ENCODE measurements at places on chromosomes 6 and 20. TPM values are rescaled to one million over a fixed set of nuclear protein-coding genes. Genes with fewer than 3 reads are reported as not detected.
A peak's percentile ranks its signal among the peaks of the same experiment; 100 is the strongest.

- DNase-seq: peak; percentile 25
Measured at GRCh38 chr6:134577998-134578397, 260.1 kb upstream of the SGK1 start.

DNA sequence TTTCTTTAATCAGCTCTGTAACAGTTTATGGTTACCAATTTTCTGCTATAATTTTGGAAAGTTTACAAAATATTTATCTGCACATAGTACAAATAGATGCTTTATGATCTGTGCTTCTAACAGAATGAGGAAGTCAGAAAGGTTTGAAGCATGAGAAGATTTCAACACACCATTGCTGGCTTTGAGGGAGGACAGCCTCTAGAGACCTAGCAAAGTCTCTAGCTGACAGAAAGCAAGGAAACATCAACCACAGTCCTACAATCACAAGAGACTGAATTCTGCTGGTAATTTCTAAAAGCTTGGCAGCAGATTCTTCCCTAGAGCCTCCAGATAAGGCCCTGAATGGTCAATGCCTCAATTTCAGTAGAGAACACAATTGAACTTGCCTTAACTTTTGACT lies 750.8 kb upstream of the SLC35B3 start:
- DNase-seq: no peak

- DNase-seq: no peak
Measured at GRCh38 chr20:50153153-50153499, 397 bp downstream of the PEDS1 start.

DNA sequence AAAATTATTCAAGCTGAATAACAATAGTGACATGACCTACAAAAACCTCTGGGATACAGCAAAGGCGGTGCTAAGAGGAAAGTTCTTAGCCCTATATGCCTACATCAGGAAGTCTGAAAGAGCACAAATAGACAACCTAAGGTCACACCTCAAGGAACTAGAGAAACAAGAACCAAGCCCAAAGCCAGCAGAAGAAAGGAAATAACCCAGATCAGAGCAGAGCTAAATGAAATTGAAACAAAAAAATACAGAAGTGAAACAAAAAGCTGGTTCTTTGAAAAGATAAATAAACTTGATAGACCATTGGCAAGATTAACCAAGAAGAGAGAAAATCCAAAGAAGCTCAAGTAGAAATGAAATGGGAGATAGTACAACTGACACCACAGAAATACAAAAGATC lies 47.6 kb upstream of the NOTCH4 start:
- no peak for DNase-seq

DNA sequence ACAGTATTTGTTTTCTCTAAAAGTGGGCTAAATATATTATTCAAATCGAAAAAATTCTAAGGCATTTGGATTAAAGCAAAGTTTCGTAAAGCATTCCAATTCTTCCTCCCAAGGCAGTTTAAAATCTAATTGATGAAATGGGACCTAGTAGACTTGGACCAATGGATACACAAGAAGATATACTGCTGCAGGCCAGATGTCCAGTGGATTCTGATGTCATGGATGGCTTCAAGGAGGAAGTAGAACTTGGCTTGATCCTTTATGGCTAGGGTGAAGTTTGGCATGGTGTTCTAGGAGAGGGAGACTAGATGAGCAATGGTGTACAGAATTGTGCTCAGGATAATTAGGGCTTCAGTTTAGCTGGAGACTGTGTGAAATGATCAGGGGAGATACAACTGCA lies 559.5 kb upstream of the MMS22L start:
- DNase-seq: no peak

DNA sequence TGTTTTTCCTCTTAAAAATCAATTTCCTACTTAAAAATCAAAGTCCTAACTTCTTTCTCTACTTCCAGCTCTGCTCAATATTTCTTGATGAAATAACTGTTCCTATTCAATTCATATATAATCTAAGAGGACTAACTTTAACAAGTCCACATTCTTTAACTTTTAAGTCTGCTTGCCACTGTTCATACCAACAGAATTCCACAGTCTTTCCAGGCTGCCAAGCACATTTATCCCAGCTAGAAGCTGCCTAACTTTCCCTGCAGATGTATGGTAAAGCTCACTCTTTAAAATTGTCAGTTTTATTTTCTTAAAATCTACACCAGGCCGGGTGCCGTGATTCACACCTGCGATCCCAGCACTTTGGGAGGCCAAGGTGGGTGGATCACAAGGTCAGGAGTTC lies 11.5 kb downstream of the CALHM6 start:
- no peak for DNase-seq

DNA sequence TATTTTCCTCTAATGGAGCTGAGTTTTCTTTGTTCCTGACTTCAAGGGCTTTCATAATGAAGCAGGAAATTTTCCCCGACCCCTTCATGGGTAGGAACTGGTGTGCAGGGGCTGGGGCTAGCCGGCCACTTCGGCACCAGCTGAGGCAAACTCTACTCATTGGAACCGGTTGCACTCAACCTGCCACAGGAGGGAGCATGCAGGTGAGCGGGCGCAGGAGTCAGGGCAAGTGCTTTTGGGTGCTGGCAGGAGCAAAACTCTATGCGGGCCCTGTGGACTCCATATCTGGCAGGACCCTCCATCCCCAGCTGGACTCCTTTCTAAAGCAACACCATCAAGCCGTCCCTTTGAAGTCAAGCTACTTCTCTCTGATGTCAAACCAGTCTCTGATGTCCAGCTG lies 244.2 kb downstream of the EPM2A start:
- DNase-seq: no peak

DNA sequence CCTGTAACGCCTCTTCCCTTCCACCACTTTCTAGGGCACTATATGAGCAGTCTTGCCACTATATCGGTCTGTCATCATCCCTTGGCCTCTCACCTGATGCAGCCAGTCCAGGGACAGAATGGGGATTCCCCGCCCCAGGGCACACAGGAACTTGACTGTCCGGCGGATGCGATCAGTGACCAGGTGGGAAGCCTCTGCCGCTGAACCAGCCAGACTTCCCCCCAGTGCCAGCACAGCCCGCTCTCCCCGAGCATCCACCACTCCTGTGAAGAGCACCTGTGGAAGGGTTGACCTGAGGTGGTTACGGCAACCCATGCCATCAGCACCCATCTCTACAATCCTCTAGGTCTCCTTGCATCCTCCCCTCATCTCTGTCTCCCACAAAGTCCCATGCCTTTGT lies 12.2 kb upstream of the NRM start:
- no peak for DNase-seq

DNA sequence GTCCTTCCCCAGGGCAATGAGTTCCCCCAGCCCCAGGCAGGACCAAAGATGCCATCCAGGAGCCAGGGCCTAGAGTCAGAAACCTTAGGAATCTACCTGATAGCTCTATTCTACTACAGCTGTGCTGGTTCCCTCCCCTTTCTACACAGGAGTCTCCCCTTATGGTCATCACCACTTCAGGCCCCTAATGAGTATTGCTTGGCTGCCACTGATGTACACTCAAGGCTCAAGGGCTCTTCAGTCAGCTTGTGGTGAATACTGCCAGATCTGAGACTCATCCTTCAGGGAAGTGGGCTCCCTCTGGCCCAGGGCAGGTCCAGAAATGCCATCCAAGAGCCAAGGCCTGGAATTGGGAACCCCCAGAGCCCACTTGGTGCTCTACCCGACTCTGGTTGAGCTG lies 248.6 kb downstream of the ALDH8A1 start:
- DNase-seq: no peak

DNA sequence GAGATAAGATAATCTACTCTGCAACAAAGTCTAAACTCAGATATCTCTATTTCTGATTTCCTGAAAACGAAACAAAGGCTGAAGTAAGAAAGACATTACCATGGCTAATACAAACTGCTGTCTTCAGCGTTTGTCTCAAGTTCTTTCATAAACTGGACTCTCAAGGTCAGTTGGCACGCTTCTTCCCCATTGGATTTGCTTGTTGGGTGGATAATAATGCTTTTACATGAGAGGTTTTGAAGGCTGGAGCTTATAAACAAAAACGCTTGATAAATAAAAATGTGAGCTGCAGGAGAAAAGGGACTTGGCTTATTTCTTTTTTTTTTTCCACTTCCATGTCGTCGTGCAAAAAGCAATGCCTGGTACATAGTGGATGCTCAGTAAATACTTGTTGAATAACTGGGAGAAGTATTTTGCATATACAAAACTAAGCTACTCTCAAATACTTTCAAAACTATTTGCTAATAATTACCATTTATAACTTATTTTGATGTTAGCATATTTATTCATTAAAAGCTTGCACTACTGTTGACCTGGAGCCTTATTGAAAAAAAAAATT lies 65.7 kb upstream of the EEF1A1 start:
- no peak for DNase-seq

- DNase-seq: peak; percentile 60
Measured at GRCh38 chr6:73579851-73580246, 59.0 kb upstream of the EEF1A1 start.

DNA sequence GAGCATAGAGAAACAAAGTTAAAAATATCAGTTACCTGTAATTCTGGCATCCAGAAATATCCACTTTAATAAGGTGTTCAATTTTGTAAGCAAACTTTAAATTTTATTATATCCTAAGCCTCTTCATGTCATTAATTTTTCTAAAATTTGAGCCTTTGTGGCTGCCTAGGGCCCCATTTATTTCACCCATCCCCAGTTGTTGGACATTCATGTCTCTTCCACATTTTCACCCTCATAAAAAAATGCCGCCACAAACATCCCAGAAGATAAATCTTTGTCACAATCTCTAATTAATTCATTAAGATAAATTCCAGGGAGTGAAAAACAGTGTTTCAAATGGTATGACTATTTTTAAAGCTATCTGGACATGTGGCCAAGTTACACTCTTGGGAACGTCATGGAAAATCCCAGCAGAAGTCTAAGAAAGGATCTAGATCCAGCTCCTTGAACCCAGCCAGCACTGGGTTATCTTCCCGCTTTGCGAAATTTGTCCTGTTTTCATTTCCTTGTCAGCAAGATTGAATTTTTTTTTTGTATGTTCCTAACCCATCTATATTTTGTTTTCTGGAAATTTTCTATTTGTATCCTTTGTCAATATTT lies 97.2 kb downstream of the TMEM242 start:
- DNase-seq: no peak

DNA sequence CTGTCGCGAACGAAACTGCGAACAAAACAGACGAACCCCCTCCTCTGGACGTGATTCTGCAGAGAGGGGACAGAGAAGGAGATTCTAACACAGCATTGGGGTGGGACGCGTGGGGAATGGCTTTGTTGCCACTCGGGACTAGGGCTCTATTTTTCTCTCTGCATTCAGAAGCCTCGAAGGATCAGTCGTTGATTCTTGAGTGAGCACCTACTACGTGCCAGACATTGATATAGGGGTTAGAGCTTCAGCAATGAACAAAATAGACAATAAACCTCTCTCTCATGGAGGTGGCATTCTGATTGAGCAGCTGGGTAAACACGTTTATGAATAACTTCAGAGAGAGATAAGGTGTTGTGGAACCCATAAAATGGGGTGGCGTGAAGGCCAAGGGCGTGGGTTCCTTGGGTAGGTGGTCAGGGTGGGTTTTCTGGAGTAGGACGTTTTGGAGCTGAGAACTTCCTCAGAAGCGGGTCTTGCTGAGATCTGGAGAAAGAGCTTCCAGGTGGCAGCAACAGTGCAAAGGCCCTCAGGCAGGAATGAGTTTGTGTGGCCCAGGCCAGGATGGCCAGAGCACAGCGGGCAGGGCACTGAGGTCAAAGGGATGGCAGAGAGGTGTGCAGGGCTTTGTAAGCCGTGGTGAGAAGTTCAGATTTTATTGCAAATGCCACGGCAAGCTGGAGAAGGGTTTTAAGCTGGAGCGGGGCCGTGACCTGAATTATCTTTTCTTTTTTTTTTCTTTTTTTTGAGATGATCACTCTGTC lies 884 bp downstream of the SLC2A10 start:
- no peak for DNase-seq

DNA sequence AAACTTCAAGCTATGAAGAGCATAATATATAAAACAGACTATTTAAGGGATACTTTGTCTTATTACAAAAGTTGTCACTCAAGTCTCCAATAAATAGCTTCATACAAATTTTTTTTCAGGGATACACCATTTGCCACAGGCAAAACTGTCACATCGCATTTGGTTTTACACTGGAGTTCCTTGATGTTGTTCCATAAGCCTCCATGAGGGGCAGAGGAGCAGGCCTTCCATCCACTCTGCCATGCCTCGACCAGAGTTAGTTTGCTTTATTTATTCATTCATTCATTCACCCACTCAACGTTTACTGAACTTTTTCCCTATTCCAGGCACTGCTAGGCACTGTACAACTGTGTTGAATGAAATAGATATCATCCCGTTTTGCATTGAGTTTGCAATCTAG lies 246.6 kb downstream of the PHF3 start:
- DNase-seq: no peak

DNA sequence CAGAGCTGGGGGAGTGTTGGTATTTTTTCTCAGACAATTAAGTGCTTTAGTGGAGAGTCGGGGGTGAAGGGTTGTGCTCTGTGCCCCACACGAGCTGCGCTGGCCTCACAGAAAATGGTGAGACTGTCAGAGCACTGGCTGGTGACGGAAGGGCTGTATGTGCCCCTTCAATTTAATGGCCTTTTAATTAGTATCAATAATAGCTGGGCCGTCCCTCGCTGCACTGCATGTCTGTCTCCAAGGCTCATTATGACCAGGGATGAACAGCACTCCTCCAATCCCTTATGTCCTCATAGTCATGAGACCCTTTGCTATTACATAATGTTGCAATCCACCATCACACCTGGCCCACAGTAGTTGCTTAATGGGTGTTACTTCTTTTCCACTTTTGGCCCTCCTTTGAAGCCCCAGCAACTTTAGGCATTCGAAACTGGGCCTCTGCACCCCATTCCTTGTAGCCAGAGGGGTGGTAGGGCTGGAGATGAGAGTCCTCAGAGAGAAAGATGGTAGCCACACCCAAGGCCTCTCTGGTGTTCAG lies 9.5 kb upstream of the RALY start:
- DNase-seq: no peak

GRCh38 chr6:14925699-14926026 lies 320.2 kb upstream of the JARID2 start:
- DNase-seq: no peak

- no peak for DNase-seq
Measured at GRCh38 chr20:62117362-62117646, 5.0 kb upstream of the LSM14B start.

- no peak for DNase-seq
Measured at GRCh38 chr6:166769648-166770047, 142.6 kb upstream of the RPS6KA2 start.

- no peak for DNase-seq
Measured at GRCh38 chr6:144469144-144469575, 184.0 kb downstream of the UTRN start.

GRCh38 chr6:170554796-170555137 lies 598 bp downstream of the TBP start:
- no peak for DNase-seq

DNA sequence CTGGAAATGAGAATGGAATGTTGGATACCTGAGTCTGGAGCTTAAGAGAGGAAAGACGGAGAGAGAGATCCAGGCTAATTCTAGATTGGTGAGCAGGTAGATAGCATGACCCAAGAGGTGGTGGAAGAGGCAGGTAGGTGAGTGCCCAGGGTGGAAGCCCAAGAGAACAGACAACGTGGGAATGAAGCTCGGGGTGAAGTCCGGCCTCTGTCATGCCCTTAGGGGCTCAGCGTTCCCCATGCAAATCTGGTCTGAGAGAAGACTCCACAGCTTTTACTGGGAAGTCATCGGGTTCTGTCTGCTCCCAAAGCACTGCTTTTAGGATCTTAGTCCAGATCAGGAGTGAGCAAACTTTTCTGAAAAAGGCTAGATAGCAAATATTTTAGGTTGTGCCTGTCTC lies 3.6 kb downstream of the NELFCD start:
- no peak for DNase-seq

IPCEF1 gene
- total RNA-seq: not detected

TRPC4AP gene
- total RNA-seq: 63.8 TPM

CST2 gene
- total RNA-seq: not detected

CTAGE9 gene
- total RNA-seq: not detected
